ENCODE measurements at places on chromosomes 16 and 17. TPM values are rescaled to one million over a fixed set of nuclear protein-coding genes. Genes with fewer than 3 reads are reported as not detected.

- H3K4me1 ChIP-seq: peaks cover 2% of the 10 kb centered on the region
- no peak overlapping the region for H3K4me3 ChIP-seq
- no peak overlapping the region for H3K27ac ChIP-seq
- H3K27me3 ChIP-seq: no peaks in the 10 kb centered on the region
- H3K36me3 ChIP-seq: no peaks in the 10 kb centered on the region
- no peak for DNase-seq
Observed at GRCh38 chr16:67009158-67009557, 19.8 kb upstream of the CBFB start.

DNA sequence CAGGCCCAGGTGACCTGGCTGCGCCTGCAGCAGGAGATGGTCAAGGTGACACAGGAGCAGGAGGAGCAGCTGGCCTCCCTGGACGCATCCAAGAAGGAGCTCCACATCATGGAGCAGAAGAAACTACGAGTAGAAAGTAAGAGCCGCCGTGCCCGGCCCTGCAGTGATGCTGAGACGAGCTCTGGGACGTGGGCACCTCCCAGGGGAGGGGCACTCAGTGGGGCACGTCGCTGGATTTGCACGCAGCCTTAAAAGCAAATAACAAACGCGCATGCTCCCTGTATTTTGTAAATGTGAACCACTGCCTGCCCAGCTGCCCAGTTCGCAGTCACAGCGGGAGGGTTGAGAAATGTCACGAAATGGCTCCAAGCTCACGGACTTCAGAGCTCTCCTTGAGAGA, 15.3 kb upstream of the GAA start:
- H3K36me3 ChIP-seq: no peaks in the 10 kb centered on the region
- peaks cover 2% of the 10 kb centered on the region for H3K27me3 ChIP-seq
- H3K4me3 ChIP-seq: no peak overlapping the region
- H3K4me1 ChIP-seq: peaks cover 2% of the 10 kb centered on the region
- no peak overlapping the region for H3K27ac ChIP-seq

Gene CACNA1G
- total RNA-seq: 0.07 TPM

- H3K27ac ChIP-seq: no peak overlapping the region
- H3K27me3 ChIP-seq: peaks cover 8% of the 10 kb centered on the region
- no peak overlapping the region for H3K4me3 ChIP-seq
- H3K4me1 ChIP-seq: peaks cover 7% of the 10 kb centered on the region
Observed at GRCh38 chr17:36671144-36671543, 69.8 kb downstream of the MRM1 start.

Gene NTN1
- total RNA-seq: 1.0 TPM

- H3K27me3 ChIP-seq: no peaks in the 10 kb centered on the region
- peak overlapping the region; percentile 24 for H3K27ac ChIP-seq
- peaks cover 98% of the 10 kb centered on the region for H3K36me3 ChIP-seq
- H3K4me1 ChIP-seq: peaks cover 21% of the 10 kb centered on the region
- no peak overlapping the region for H3K4me3 ChIP-seq
Observed at GRCh38 chr16:27441276-27441675, 39.3 kb downstream of the IL21R start.

DNA sequence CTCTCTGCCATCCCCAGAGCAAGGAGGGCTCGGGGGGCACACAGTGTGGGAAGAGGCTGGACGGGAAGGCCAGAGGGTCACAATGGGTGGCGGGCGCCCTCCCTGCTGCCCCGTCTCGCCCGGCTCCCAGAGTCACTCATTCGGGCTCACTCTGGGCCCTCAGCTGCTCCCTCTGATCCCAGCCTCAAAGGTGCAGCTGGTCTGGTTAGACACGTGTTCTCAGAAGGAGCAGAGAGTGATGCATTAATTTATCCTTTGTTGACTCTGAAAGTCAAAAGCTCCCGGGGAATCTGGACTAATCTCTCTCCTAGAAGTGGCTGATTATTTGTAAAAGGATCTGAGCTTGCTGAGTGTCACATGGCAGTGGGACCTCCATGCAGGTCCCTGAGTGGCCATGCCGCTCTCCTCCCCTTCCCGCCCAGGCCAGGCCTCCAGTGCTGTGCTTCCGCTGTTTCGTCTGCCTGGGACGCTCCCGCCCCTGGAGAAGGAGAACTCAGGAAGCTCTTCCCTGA, 87.5 kb downstream of the SEC14L1 start:
- no peak overlapping the region for H3K27ac ChIP-seq
- no peak overlapping the region for H3K4me3 ChIP-seq
- no peaks in the 10 kb centered on the region for H3K27me3 ChIP-seq
- DNase-seq: no peak

Gene CCL17
- 7.0 TPM for total RNA-seq

DNA sequence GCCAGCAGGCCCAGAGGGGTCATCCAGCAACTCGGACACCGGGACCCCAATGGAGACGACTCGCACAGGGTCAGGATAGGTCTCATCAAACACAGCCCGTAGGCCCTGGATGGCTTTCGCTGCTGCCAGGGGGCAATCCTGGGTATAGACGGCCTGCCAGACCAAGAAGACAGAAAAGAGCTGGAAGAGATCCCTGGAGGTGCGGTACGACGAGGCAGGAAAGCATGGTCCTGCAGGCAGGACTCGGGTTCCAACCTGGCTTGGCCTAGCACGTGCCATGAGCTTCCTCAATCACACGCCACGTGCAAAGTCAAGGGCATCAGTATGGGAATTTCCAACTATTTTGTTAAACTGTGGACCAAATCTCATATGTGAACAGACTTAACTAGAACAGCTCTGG, 6.3 kb upstream of the EXOSC6 start:
- no peak overlapping the region for H3K27ac ChIP-seq
- no peak overlapping the region for H3K4me3 ChIP-seq
- no peaks in the 10 kb centered on the region for H3K4me1 ChIP-seq

Gene INPP5K
- total RNA-seq: 46.0 TPM

GRCh38 chr17:57418463-57419246, 162.3 kb downstream of the MSI2 start:
- peaks cover 7% of the 10 kb centered on the region for H3K36me3 ChIP-seq
- no peak for DNase-seq
- no peak overlapping the region for H3K27ac ChIP-seq

Gene KRTAP4-5
- not detected for total RNA-seq

DNA sequence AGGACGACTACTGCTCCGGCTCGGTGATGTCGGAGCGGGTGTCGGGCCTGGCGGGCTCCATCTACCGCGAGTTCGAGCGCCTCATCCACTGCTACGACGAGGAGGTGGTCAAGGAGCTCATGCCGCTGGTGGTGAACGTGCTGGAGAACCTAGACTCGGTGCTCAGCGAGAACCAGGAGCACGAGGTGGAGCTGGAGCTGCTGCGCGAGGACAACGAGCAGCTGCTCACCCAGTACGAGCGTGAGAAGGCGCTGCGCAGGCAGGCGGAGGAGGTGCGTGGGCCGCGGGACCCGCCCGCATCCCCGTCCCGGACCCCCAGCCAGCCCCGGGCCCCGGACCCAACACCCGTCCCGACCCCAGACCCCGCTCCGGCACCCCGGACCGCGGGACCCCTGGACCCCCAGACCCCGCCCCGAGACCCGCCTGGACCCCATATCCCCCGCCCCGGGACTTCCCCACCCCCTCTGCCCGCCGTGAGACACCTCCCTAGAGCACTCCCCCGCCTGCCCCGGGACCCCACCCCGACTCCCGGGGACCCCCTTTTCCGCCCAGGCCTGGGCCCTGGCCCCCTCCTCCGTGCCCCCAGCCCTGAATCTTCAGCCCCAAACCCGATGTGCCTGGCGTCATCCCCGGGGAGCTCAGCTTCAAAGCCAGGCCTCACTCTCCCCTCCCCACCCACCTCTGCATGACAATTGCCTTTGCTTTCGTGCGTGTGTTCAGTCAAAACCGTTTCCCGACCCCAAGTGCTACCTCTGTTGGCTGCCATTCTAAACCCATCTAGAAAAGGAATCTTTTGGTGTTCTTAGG, 594 bp downstream of the MAPK8IP3 start:
- peaks cover 43% of the 10 kb centered on the region for H3K4me1 ChIP-seq
- peak overlapping the region; percentile 99 for H3K4me3 ChIP-seq
- no peaks in the 10 kb centered on the region for H3K27me3 ChIP-seq
- H3K27ac ChIP-seq: peak overlapping the region; percentile 91

DNA sequence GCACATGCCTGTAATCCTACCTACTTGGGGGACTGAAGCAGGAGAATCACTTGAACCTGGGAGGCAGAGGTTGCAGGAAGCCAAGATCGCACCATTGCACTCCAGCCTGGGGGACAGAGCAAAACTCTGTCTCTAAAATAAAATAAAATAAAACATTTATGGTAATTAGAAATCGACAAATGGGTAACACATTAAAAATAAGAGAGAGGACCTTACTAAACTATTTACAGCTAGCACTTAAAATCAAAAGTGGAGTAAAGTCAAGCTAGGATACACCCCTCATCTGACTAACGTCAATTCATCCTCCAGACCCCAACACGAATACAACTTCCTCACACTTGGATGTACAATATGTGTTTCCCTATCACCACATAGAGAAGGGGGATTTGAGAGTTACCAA, 27.8 kb upstream of the RHOT1 start:
- peaks cover 17% of the 10 kb centered on the region for H3K27me3 ChIP-seq
- H3K4me1 ChIP-seq: no peaks in the 10 kb centered on the region
- H3K36me3 ChIP-seq: no peaks in the 10 kb centered on the region
- no peak overlapping the region for H3K27ac ChIP-seq

DNA sequence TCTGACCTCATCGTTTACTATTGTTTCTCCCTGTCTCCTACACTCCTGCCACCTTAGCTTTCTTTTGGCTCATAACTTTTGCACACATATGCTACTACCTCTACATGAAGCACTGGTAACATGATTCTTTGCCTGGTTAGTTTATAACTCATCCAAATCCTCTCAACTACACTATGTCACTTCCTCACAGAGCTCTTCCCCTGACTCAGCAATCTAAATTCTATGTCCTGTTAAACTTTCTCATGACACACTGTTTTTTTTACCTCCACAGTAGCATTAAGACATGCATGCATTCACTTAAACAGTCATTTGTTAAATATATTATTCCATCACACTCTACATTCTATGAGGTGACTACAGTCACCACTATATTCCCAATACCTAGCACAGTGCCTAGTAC, 19.7 kb downstream of the APPBP2 start:
- DNase-seq: no peak
- H3K4me3 ChIP-seq: no peak overlapping the region
- no peak overlapping the region for H3K27ac ChIP-seq

Gene TMEM114
- total RNA-seq: not detected

Gene PKMYT1
- 3.8 TPM for total RNA-seq

Gene VPS35
- 97.1 TPM for total RNA-seq

DNA sequence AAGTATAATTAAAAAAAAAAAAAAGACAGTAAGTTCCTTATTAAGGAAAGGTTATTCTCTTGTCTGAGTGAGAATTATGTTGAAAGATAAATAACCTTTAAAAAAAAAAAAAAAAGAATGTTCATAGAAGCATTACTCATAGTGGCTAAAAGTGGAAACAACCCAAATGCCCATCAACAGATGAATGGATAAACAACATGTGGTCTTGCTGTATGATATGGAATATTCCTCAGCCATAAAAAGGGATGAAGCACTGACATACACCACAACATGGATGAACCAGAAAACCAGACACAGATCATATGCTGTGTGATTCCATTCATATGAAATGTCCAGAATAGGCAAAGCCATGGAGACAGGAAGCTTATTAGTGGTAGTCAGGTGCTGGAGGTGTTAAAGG, 9.2 kb upstream of the CCNF start:
- DNase-seq: no peak
- peaks cover 6% of the 10 kb centered on the region for H3K27me3 ChIP-seq
- H3K27ac ChIP-seq: no peak overlapping the region
- H3K4me3 ChIP-seq: no peak overlapping the region

DNA sequence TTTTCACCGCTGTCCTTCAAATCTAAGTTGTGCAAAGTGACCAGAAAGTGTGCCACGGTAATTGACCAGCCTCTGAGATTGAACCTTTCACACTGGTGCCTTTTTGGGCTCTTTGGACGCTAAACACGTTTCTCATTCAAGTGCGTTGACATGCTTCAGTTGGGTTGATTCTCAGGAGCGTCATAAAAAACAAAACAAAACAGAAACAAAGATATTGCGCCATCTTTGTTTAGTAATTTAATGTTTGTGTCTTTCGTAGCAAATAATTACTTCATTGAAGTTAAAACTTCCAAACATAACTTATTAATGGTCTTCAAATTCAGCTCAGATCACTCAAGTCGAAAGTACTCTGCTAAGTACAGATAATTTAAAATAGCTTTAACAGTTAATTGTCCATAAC, 80.2 kb downstream of the OR1D5 start:
- no peak for DNase-seq
- H3K4me3 ChIP-seq: no peak overlapping the region
- no peaks in the 10 kb centered on the region for H3K27me3 ChIP-seq
- peaks cover 40% of the 10 kb centered on the region for H3K36me3 ChIP-seq
- H3K27ac ChIP-seq: no peak overlapping the region

Gene TOX3
- not detected for total RNA-seq

GRCh38 chr17:36879027-36879426, 58.2 kb upstream of the LHX1 start:
- H3K4me3 ChIP-seq: no peak overlapping the region
- no peak overlapping the region for H3K27ac ChIP-seq

Gene CYBA
- total RNA-seq: 456 TPM

DNA sequence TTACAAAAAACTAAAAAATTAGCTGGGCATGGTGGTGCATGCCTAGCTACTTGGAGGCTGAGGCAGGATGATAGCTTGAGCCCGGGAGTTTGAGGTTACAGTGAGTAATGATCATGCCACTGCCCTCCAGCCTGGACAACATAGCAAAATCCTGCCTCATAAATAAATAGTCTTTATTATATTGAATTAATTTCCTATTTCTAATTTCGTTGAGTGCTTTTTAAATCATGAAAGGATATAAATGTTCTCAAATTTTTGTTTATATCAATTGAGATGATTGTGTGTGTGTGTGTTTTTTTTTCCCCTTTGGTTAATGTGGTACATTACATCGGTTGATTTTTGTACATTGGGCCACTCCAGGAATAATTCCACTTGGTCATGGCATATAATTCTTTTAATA, 32.0 kb upstream of the AQP8 start:
- no peak for DNase-seq
- peaks cover 3% of the 10 kb centered on the region for H3K36me3 ChIP-seq
- no peak overlapping the region for H3K4me3 ChIP-seq
- H3K27me3 ChIP-seq: no peaks in the 10 kb centered on the region

- no peak overlapping the region for H3K4me3 ChIP-seq
- peaks cover 22% of the 10 kb centered on the region for H3K4me1 ChIP-seq
- no peak for DNase-seq
- no peak overlapping the region for H3K27ac ChIP-seq
- peaks cover 77% of the 10 kb centered on the region for H3K36me3 ChIP-seq
- no peaks in the 10 kb centered on the region for H3K27me3 ChIP-seq
Observed at GRCh38 chr16:57562066-57562465, 19.6 kb downstream of the ADGRG5 start.

GRCh38 chr16:81275064-81275532, 36.6 kb downstream of the BCO1 start:
- H3K4me3 ChIP-seq: no peak overlapping the region
- DNase-seq: no peak
- peaks cover 2% of the 10 kb centered on the region for H3K27me3 ChIP-seq
- H3K27ac ChIP-seq: no peak overlapping the region
